Urinary bladder (tissue), 4 donors: ENCODE measurements at places on chromosomes 4 and X. TPM values are rescaled to one million over a fixed set of nuclear protein-coding genes. Genes with fewer than 3 reads are reported as not detected.

The MGARP gene
- total RNA-seq, result 1.1 TPM

DNA sequence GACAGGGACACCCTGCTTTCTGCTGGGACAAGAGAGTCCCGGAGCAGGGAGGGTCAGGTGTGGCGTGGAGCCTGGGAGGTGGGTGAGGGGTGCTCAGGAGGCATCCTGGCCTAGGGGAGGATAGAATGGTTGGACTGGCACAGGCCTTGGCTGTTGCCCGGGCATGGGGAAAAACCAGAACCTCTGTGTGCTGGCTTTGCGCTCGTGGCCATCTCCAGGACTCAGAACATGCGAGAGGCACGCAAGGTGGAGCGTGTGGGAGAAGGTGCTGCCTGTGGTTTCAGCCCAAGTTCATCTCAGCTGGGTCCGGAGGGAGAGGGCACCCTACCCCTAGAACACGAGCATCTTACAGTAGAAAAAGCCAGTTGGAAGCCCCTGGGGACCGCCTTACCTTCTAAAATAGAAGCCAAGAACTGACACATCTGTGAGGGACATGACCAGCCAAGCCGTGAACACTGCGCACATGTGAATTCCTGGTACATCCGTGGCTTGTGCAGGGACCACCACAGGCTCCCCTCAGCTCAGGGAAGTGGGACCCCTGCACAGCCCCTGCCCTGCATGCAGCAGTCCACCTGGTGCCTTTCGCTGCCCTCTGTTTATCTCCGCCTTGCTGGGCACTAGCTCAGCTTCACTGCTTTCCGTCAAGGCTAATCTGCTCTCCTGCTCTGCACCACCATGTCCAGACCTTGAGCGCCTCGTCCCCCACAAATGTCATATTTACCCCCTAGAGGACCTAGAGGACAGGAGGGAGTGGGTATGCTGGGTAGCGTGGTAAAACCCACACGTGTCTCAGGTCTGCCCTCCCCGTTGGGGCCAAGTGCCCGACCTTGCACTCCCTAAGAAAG, 13.5 kb downstream of the MSANTD1 start:
- DNase-seq, result no peak

- DNase-seq, result no peak
Observed at GRCh38 chrX:14676431-14676830, 147.1 kb downstream of the GLRA2 start.

DNA sequence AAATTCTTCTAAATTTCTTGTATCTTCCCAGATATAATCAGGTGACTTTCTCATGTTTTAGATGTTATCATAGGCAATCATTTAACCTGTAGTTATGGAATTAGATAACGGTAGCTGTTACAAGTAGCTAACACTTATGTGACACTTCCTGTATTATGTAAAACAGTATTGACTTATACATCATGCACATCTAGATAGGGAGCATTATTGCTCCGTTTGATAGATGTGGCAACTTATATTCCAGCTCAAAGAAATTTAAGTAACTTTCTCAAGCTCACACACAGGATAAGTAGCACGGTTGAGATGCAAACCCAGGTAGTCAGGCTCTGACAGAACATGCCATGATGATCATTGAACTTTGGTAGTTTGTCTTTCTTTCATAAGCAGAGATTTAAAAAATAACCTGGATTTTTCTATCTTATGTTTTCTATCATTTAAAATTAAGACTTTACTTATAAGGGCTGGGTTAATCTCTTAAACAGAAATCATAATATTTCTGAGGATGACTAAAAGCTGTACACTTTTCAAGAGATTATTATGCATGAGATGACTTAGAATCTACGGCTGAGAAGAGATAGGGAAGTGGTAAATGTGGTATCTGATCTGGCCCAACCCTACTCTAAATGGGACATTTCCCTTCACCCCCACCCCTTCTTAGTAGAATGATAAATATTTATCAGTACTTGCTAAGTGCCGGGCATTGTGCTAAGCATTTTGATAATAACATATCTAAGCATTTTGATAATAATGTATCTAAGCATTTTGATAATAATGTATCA, 69.1 kb upstream of the HPGD start:
- no peak for DNase-seq

GRCh38 chr4:26420913-26421312, 69.4 kb downstream of the CCKAR start:
- no peak for DNase-seq

GRCh38 chr4:122747883-122748282, 15.4 kb downstream of the BBS12 start:
- no peak for DNase-seq

- no peak for DNase-seq
Observed at GRCh38 chrX:38627683-38628082, 66.3 kb downstream of the TSPAN7 start.
